ENCODE measurements at places on chromosomes 3 and 15.

DNA sequence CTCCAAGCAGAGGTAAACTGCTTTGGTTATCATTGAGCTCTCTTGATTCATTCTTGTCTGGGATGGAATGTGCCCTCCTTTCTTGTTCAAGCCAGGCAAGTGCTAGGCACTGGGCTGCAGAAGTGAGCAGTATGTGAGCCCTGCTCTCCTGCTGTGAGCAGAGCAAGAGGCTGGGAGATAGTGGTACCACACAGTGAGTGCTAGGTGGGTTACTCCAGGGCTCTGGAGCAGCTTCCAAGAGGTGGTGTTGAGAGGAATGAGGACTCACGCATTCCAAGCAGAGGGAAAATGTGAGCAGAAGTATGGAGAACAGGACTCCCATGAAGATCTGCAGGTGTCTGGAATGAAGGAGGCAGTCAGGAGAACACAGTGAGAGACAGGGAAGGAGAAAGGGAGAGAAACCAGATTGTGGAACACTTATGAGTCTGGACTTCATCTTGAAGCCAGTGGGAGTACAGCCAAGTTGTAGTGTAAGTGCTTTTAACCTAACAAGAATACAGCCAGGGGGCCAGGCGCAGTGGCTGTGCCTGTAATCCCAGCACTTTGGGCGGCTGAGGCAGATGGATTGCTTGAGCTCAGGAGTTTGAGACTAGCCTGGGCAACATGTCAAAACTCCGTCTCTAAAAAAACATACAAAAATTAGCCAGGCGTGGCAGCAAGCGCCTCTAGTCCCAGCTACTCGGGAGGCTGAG is 199.9 kb upstream of the CTDSPL start:
- DNase-seq: no peak

DNA sequence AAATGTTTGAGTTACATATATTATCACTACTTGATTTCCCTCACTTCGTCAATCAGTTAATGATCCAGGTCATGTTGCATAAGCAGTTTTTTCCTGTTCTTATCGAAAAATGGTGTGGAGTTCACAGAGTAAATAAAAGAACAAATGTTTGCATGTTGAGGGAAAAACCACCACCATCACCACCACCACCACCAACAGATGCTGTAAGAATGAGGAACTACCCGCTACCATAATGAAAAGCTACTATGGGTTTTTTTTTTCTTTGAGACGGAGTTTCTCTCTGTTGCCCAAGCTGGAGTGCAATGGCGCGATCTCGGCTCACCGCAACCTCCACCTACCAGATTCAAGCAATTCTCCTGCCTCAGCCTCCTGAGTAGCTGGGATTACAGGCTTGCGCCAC is 27.6 kb downstream of the RUBCN start:
- DNase-seq: no peak

DNA sequence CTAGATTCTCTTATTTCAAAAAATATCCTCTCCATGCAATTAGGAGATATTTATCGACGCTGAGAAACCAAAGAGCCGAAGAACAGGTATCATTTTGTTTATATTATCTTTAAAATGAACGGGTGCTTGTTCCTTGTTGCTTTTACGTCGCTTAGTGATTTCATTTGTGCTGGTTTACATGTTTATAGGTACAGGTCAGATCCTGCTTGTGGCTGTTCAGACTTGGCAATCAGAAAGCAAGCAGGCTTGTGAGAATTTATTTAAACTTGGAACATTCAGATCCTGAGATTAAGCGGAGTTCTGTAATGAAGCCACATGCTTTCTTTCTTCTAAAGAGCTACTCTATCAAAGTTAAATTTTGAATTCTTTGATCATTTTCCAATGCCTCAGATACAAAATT is 43.0 kb upstream of the ATP2C1 start:
- no peak for DNase-seq

GRCh38 chr3:148211725-148212124 is 486.0 kb upstream of the AGTR1 start:
- no peak for DNase-seq

- DNase-seq: no peak
Measured at GRCh38 chr3:4588466-4588865, 95.3 kb downstream of the ITPR1 start.

- no peak for DNase-seq
Measured at GRCh38 chr3:105869531-105869833, 670 bp upstream of the CBLB start.

- peak; percentile 41 for DNase-seq
Measured at GRCh38 chr3:126911162-126912026, 71.5 kb upstream of the PLXNA1 start.

GRCh38 chr3:174937478-174937877 is 78.3 kb downstream of the NAALADL2 start:
- DNase-seq: no peak

- no peak for DNase-seq
Measured at GRCh38 chr3:123331006-123331405, 117.9 kb downstream of the ADCY5 start.

- DNase-seq: no peak
Measured at GRCh38 chr3:25527801-25528200, 99.7 kb downstream of the RARB start.

GRCh38 chr3:33111581-33111980 is 2.2 kb upstream of the CRTAP start:
- no peak for DNase-seq

DNA sequence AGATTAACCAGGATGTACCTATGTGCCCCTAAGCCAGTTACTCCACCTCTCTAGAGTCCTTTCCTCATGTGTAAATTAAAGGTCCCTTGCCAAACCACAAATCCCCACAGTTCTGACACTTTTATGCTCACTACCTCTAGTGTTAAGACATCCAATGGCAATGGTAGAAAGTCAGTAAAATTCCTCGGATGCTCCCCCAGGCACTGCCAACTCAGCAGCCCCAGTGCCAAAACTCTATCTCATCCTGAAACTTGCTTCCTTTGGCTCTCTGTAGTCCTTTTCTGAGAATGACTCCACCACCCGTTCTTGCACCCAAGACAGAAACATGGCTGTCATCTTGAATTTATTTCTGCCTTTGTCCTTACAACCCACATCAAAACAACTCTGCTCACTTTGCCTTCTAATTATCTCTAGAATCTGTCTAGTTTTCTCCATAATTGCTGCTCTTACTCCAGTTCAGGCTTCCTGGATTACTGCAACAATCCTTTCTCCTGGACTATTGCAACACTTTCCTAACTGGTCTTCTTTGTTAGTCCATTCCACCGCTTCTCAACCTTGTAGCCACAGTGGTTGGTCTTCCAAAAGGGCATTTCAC is 41.6 kb downstream of the MB21D2 start:
- no peak for DNase-seq

DNA sequence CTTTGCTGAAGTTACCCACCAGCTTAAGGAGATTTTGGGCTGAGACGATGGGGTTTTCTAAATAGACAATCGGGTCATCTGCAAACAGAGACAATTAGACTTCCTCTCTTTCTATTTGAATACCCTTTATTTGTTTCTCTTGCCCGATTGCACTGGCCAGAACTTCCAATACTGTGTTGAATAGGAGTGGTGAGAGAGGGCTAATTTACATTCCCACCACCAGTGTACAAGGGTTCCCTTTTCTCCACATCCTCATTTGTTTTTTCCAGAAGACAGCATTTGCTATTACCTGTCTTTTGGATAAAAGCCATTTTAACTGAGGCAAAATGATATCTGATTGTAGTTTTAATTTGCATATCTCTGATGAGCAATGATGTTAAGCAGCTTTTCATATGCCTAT is 329.9 kb upstream of the TPRG1 start:
- DNase-seq: no peak

GRCh38 chr3:7585052-7585451 is 724.1 kb downstream of the GRM7 start:
- no peak for DNase-seq

GRCh38 chr3:99317201-99317600 is 321.2 kb upstream of the COL8A1 start:
- DNase-seq: no peak

DNA sequence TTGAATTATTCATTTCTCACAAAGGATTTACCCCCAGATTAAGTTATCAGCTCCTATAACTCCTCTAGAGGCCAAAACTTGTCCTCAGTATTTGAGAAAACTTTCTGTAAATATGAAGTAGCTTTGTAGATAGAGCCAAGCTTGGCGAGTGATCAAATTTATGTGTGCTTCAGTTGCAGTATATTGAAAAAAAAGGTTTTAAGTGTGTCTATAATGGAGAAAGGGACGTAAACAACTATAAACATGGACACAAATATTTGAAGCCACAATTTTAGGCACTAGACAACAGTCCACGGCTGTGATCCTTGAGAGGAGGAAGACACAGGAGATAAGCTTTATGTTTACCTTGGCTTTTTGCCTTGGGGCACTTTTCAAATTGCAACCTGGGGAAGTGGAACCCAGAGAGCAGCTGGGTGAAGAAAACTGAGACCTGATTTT is 118.7 kb downstream of the THRB start:
- no peak for DNase-seq

DNA sequence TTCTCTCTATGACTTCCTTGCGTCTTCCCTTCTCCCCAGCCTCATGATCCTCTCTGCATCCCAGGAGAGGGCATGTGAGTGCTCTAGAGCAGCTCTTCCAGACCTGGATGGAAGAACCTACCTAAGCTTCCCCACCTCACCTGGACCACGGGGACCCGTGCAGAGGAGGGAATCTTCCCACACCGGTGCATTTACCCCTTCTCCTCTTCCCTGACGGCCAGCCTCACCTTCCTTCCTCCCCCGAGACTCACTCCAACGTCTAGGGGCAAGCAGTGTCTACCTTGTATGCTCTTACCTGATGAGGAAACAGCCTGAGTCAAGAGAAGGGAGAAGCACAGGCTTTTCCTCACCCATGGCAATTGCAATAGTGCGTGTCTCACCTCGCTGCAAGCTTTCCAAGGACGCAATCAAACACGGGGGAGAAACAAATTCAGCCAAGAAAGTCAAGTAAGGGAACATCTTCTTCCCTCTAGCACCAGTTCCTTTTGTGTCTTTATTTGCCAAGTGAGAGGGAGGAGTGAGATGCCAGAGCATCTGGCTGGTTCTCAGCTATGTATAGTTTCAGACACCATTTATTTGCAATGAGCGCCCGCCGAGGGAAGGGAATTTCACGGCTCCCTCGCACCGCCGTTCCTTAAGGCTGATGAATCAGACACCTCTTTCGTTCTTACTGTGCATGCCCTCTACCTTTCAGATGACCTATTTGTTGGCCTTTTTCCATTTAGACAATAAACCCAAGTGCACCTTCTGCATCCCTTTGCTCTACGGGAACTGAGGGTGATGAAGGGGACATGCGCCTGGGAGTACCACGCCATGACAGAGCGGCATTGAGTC is 1.8 kb upstream of the CCR9 start:
- no peak for DNase-seq

DNA sequence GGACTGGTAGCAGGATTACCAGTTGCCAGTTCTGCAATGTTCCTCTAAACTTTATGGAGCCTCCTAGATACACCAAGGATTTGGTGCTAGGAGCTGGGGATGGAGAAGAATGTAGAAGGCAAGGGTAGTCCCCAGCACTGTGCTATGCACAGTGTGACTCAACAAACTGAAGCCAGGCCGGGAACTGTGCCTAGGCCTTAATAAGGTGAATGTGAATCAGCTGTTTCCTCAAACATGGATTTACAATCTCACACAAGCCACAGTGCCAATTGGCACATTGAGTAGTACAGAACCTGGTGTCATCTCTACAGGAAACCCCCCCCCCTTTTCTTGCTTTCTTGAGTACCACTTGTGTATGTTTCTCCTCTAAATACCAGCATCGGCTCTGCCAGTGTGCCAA is 32.5 kb downstream of the MRPS25 start:
- DNase-seq: no peak

GRCh38 chr15:100338971-100339444 is 2.8 kb downstream of the ADAMTS17 start:
- DNase-seq: peak; percentile 31

- no peak for DNase-seq
Measured at GRCh38 chr3:58553003-58553402, 16.0 kb upstream of the ACOX2 start.

DNA sequence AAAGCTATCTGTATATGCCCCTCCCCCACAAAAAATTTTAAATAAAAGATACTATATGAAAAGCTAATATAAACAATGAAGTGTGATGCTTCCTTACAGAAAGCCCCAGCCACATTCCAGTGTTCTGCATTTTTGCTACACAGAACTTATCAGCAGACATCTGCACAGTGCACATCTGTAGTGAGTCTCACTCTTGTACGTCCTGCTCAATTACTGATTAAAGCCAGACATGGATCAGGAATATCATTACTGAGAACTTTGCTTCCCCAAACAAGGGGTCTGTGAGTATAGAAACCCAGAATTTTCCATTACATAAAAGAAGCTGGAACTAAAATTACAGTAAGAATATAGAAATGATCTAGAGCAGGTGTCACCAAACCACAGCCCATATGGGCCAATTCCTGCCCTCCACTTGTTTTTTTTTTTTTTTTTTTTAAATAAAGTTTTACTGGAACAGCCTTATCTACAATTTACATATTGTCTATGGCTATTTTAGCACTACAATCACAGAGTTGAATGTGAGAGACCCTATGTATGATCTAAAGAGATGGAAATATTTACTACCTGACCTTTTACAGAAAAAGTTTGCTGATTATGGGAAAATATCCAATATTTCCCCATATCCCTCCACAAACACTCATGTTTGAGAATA is 45.7 kb downstream of the UBP1 start:
- DNase-seq: no peak

- DNase-seq: no peak
Measured at GRCh38 chr3:127615631-127616305, 13.2 kb upstream of the PODXL2 start.

DNA sequence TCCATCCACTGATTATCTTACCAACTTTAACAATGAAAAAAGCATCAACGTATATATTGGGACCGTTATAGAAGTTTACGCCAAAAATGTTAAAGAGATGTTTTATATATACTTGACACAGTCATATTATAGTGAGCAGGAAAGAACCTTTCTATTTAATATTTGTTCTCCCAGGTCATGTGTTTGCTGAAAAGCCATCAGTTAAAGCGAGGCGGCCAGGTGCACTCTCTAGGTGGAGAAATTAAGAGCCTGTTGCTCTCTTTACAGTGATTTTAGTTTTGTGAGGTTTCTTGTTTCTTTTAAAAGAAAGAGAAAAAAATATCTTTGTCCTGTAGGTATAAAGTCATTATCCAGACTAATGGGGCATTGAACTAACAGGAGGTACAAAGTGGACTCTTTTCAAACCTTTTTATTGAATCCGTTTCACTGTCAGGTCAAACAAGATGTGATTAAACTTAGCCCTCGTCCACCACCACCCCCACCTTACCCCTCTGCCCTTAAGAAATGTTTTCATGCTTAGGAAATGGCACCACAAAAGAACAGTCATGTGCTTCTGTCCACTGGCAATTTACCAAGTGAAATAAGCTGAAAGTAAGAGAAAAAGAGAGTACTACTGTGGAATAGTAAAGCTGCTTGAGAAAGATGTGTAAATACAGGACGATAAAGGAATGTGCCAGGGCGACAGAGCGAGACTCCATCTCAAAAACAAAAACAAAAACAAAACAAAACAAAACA is 279.9 kb downstream of the PTPRG start:
- no peak for DNase-seq

All from activated T-helper 1 cell treated with Interleukin-2 at 50 U/mL for 16 hours (primary cell).